ENCODE measurements at places on chromosomes 16 and 17.

GRCh38 chr17:62644487-62645173 lies 17.2 kb downstream of the MRC2 start:
- no peak for DNase-seq

- DNase-seq = no peak
These were observed 331 bp upstream of the ZNF287 start for GRCh38 chr17:16569358-16569712.

DNA sequence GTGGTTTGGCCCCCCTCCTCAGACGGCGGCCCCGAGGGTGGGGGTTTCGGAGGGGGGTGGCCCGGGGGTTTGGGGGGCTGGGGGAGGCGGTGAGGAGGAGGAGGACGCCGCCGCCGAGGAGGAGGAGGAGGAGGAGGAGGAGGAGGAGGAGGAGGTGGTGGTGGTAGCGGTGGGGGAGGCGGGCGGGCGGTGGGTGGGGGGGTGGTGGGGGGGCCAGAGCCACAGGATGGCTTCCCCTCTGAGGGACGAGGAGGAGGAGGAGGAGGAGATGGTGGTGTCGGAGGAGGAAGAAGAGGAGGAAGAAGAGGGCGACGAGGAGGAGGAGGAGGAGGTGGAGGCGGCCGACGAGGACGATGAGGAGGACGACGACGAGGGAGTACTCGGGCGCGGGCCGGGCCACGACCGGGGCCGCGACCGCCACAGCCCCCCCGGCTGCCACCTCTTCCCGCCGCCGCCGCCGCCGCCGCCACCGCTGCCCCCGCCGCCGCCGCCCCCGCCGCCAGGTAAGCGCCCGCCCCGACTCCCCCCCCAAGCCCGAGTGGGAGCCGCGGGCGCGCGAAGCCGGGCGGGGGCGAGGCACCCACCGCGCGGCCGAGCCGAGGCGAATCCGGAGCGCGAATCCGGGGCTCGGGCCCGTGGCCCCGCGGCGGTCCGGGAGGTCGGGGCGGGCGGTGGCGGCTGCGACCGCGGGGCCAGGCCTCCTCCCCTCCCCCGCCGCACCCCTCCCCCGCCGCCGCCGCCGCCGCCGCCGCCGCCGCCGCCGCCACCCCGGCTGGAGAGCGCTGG lies 3.8 kb upstream of the CHD3 start:
- peak; percentile 31 for DNase-seq

- no peak for DNase-seq
These were observed 608 bp upstream of the TRIM37 start for GRCh38 chr17:59107306-59107670.

DNA sequence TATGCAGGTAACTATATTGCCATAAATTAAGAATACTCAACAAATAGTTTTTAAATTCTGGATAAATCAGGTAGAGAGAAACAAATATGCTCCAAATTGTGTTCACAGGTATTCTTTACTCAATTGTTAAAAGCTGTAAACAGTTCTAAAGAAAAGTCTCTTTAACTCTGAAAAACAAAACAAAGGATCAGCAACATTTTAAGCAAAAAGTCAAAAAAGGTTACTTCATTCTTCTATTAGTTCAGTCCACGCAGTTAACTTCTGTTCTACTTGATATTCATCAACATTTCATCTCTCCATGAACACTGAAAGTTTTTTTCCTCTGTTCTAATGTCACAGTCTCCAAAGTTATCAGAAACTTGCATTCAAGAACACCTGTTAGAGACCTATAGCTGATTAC lies 47.9 kb downstream of the SCPEP1 start:
- DNase-seq = no peak

DNA sequence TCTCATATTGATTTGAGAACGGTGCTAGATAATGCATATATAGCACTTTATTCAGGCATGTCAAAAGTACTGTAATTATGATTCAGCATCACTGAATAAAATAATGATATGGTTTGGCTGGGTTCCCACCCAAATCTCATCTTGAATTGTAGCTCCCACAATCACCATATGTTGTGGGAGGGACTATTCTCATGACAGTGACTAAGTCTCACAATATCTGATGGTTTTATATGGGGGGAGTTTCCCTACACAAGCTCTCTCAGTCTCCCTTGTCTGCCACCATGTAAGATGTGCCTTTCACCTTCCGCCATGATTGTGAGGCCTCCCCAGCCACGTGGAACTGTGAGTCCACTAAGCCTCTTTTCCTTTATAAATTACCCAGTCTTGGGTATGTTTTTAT lies 25.6 kb upstream of the LONP2 start:
- no peak for DNase-seq

- DNase-seq = peak; percentile 37
These were observed 1.5 kb upstream of the GSE1 start for GRCh38 chr16:85611444-85612190.

- no peak for DNase-seq
These were observed 18.1 kb downstream of the SPOP start for GRCh38 chr17:49659661-49660382.

GRCh38 chr16:50879873-50880695 lies 138.2 kb downstream of the CYLD start:
- no peak for DNase-seq
